AG09309 (cell line): ENCODE measurements at places on chromosomes 16 and 17.

GRCh38 chr16:54647725-54648221, 282.9 kb upstream of the IRX5 start:
- DNase-seq: peak; percentile 79

GRCh38 chr16:84085773-84086172, 31.0 kb downstream of the MBTPS1 start:
- DNase-seq: no peak

DNA sequence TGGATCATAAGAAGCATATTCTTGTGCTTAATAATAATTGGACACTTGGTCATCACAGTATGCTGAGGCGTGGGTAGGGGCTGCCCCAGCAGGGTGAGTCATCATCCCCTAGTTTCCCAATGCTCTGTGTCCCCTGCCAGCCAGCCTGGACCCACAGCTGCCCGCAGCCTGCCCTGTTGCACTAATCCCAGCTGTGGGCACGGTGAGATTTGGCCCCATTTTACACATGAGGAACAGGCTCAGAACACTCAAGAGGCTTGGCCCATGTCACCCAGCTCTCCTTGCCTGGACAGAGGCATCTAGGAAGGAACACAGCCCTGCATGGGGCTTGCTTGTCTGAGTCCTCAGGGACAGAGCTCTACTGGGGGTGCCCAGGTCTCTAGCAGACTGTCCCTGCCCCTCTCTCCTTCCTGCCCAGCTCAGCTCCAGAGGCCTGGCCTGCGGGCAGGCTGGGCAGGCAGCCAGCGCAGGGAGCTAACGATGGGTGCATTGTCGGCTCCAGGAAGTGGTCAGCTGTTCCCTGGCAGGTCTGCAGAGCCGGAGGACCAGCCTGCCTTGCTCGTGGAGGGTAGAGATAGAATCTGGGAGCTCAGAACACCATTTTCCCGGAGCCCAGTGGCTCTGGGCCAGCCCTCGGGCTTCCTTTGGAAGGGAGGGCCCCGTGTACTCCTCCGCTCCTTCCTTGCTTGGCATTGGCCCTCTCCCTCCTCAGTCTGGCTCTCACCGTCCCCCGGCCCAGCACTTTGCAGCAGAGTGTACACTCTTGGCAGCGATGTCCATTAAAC, 189.4 kb downstream of the RAB11FIP4 start:
- no peak for DNase-seq

- DNase-seq: peak; percentile 14
Measured at GRCh38 chr16:58127033-58127556, 2.1 kb downstream of the CFAP20 start.

DNA sequence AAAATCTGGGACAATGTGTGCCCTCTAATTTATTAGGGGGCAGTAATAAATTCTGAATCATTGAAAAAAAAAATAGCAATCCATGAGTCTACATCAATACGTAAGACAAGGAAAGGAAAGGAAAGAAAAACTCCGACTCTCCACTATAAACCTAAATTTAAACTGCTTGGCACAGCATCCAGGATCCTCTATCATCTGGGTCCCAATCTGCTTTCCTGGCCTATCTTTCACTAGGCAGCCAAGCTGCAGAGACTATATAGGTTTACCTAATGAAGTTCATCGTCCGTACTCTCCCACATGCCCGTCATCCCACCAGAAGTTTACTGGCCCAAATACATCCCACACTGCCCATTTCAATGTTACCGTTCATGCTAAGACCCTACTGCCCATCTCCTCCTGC, 179.2 kb downstream of the PARN start:
- DNase-seq: no peak

DNA sequence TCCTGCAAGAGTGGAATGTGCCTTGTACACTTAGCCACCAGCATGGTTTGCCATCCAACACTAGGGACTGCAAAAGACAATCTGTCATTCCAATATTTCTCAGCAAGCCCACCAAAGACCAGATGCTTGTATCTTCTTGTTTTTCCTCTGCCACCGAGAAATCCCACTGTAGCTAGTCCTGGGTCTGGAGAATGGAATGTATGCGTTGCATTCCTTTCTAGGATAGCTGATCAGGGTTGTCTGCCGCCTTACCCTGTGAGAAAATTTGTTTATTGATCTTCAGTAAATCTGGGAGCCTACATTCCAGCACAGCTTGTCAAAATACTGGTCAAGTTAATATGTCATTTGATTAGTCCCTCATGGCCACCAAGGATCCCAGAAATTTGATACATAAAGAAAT, 28.1 kb upstream of the ADAMTS18 start:
- DNase-seq: no peak

DNA sequence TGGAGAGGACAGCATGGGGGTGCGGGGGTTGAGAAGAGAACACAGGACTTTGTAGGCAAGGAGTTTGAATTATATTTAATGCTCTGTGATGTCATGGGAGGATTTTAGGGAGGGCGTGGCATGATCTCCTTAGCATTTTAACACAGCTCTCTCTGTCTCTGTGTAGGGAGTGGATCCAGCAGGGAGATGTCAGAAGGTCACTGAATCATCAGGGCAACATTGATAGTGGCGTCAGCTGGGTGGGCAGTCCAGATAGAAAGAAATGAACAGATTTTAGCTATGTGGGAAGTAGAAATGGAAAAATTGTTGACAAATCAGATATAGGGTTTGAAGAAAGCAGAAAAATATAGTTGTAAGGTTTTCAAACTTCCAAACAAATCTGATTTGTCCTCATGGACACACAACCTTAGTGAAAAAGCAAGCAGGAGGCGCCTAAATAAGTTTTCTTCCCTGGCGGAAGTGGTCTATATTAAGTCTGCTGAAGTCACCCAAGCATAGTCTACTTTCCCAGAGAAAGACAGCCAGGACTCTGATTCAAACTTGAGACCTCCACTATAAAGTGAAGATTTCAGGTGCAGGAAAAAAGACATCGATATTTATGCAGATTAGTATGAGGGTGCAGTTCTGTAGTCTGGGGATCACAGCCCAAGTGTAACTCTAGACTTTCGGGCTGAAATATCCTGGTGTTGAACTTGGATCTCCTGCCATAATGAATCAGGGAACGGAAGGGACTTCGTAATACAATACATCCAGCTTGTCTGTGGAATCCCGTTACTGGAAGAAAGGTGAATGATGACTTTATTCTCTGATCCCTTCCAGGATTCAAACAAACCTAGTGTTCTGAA, 10.1 kb upstream of the PCTP start:
- no peak for DNase-seq

DNA sequence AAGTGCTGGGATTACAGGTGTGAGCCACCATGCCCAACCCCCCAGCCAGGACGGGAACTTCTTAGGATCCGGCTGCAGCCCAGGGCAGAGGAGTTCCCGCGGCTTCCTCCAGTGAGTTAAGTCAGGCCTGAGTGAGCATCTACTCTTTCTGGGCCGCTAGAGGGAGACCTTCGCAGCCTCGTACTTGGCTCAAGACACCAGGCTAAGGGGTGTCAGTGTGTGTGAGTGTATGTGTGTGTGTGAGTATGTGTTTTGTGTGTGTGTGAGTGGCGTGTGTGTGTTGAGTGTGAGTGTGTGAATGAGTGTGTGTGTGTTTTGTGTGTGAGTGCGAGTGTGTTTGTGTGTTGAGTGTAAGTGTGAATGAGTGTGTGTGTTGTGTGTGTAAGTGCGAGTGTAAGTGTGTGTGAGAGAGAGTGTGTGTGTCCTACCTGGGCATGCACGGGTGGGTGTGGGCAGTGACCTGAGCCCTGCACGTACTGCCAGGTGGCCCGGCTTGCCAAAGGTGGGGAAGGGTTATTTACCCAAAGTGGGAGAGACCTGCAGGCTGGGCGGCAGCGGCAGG, 58.5 kb downstream of the TMEM235 start:
- DNase-seq: peak; percentile 79

- DNase-seq: no peak
Measured at GRCh38 chr17:27968206-27968732, 74.2 kb upstream of the NLK start.

DNA sequence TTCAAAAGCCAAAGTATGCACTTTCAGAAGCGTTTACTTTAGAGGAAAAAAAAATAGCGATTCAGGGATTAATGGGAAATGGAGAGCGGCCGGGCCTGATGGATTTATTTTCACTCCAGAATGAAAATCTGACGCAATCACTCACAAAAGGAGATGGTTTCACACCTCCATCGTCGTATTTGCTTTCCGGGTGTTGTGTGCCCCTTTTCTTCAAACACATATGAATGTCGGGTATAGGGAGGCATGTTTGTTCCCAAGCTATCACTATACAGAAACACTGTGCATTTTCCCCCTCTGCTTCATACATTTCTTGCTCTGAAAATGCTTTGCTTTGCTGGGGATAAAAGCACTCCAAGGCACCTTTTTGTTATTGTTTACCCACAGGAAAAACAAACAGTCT, 562.2 kb upstream of the ZFHX3 start:
- no peak for DNase-seq

DNA sequence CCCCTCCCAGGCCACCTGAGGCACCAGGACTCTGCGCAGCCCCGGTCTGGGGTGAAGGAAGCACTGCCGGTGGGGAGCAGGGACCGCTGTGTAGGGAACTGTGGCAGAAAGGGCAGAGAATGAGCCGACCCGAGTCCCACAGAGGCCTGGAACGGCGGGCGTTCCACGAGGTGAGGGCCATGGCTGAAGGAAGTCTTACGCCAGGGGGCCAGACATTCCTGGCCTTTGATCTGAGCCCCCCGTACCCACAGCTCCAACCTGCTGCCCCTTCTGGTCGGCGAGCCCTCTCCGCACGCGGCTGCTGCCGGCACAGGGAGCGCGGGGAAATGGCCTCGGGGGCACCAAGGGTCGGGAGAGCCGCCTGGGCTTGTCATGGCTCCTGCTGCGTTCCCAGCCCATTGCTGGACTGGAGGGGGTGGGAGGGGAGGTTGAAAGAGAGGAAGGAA, 1.4 kb upstream of the WNT3 start:
- no peak for DNase-seq

GRCh38 chr17:40354221-40355122, 10.1 kb downstream of the GJD3 start:
- DNase-seq: no peak

DNA sequence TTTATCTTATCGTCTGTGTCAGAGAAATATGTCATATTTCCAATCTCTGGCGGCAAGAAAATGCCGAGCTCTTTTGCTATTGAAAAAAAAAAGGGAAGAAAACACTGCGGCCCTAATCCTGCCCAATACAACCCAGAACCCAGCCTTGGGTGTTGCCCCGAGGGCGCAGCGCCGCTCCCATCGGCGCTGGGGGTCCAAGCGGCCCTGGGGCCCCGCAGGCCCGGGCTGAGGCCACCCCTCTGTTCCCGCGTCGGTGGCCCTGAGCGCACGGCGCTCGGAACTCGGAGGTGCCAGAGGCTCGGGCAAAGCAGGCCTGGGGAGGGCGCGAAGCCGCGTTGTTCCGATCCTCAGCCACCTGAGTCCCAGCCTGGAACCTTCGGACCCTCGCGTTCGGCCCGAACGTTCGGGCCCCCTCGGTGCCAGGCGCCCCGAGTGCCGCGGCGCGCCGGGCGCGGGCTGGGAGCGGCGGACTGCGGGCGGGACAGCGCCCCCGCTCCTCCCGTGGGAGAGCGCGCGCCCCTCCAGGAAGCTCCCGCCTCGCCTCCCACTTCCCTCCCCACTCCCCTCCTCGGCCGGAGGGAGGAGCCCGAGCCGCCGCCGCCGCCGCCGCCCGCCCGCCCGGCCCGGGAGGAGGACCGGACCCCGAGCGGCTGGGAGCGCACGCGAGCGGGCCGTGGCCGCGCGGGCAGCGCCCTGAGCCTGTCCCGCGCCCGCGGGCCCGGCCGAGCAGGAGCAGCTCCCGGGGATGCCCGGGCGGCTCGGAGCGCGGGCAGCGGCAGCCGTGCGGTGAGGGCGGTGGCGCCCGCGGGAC, at the start of gene CPNE2:
TSS of gene CPNE2 (plus strand) at position 609 of the 811 bp plus-strand sequence. CDS start 18,160 bp downstream, outside the sequence.
- DNase-seq: no peak

DNA sequence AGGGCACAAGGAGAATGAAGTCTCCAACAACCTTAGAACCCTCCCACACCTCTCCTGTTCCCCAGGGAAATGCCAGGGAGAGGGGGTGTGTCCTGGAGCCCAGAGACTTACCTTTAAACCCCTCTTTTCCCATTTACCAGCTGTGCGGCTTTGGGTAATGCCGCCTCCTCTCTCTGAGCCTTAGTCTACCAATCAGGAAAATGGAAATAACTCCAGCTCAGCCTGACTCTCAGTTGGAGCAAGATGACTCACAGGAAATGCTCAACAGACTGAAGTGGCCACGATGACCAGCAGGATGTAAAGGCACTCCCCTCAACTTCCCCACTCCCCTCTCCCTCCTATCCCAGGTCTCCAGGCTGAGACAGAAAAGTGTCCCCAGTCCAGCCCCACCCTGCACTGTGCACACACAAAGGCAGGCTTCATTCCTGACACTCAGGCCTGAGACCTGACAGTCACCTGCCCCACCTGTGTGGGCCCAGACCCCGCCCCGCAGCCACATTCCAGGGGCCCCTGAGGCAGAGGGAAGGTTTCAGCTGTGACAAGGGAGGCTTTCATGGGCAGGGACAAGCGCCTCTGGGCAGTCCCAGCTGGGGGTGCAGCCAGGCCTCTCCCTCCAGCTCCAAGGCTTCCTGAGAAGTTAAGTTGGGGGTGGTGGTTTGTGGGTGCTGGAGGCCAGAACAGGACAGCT, 3.0 kb upstream of the KRT15 start:
- peak; percentile 44 for DNase-seq

DNA sequence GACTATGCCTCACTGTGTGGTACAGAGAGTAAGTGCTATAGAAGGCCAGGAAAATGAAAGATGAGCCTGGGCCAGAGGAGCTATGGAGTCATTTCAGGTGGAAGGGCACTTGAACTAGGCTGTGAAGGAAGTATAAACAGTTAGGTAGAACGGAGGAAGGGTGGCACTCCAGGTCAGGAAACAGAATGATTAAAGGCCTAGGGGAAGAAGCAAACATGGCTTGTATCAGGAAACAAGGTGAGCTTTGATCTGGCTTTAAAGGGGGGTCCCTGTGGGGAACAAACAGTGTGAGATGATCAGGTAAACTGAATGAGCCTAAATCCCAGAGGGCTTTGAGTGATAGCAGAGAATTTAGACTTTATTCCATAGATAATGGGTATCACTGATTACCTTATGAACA, 16.9 kb downstream of the MAP3K3 start:
- DNase-seq: no peak

DNA sequence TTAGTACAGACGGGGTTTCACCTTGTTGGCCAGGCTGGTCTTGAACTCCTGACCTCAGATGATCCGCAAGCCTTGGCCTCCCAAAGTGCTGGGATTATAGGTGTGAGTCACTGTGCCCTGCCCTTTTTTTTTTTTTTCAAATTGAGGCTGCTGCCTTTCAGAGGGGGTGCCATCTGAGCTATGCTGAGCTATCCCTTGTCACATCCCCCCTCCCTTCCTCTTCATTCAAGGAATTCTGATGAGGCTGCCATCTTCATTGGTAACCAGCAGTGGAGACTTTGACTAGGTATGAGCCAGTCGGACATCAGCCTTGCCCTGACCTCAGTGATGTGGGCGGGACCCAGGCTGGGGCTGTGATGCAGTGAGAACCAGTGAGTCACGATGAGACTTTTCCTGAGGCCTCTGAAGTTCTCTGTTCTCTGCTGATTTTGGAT, 24.4 kb upstream of the GPT2 start:
- DNase-seq: peak; percentile 52

DNA sequence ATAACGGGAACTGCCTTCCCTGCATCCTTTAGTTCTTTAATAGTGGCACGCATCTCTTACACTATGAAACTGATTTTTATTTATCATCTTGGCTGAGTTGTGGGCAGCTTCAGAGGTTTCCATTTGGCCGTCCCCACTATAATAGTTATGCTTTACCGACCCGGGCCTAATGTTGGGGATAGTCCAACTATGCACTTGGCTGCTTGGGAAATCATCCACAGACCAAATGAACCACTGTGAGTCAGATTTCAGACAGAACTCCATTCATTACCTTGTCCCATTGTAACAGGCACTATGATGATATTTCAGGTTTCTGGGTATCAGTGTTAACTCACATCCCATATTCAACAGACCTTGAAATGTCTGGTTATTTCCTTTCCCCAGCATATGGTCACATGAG, 6.1 kb upstream of the SLFN5 start:
- DNase-seq: no peak

GRCh38 chr17:21379080-21379711, 3.0 kb downstream of the KCNJ12 start:
- no peak for DNase-seq
